ENCODE measurements at places on chromosomes 5 and 9.

DNA sequence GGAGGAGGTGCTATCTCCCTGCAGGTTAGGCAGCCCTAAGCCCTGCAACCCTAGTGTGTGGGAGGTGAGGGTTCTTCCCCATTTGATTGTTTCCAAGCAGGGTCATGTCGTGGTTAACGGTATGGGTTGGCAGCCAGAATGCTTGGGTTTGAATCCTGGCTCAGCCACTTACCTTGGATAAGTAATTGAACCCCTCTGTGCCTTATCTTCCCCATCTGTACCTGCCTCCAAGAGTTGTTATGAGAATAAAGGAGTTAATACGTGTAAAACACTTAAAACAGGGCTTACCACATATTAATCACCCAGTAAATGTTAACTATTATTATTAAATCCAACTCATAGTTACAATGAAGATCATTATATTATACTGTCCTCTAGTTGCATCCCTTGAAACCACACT is 52.2 kb upstream of the SPATA31E1 start:
- no peak for DNase-seq

- DNase-seq: no peak
Measured at GRCh38 chr9:128617943-128618342, 38.7 kb downstream of the DYNC2I2 start.

GRCh38 chr9:111237447-111237846 is 92.6 kb downstream of the OR2K2 start:
- no peak for DNase-seq

DNA sequence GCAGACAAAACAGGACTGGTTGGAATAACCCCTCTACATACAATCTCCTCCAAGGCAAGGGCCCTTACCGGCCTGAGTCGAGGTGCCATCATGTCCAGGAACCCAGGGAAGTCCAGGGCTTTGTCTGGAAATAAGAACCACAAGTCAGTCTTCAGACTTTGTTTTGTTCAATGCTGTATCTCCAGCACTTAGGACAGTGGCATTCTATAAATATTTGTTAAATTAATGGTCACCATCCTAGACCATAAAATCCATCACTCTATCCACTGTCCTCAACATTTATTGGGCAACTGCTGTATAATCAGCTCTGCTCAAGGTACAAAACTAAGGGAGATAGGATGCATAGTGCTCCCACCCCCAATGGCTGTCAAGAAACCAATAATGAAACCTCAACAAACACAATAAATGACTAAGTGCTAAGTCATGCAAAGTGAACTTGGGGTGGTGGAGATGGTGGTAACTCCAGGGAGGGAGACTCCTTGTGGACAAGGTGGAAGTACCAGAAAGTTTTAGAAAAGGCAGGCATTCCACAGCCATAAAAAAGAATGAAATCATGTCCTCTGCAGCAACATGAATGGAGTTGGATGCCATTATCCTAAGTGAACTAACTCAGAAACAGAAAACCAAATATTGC is 5.0 kb downstream of the RELL2 start:
- DNase-seq: no peak

GRCh38 chr5:173148354-173148753 is 4.0 kb downstream of the BNIP1 start:
- no peak for DNase-seq

GRCh38 chr9:17783227-17783626 is 204.4 kb downstream of the SH3GL2 start:
- DNase-seq: no peak

- DNase-seq: no peak
Measured at GRCh38 chr5:142327111-142327842, 2.5 kb upstream of the SPRY4 start.

DNA sequence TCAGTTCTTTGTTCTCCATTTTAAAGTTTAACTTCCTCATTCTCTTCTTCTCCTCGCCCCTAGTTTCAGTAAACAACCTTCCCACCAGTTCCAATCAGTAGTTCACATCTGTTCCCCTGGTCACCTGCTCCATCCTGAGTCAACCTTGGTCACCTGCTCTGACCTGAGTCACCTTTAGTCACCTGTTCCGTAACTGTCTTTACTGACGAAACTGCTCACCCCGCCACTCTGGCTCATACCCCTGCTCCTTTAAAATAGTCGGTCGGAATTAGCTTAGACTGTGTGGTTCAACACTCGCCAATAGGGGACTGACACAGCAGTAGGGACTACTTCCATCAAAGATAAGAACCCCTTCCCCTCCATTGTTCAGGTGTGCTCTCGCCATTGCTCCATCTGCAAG is 76.3 kb upstream of the GPBP1 start:
- DNase-seq: no peak

DNA sequence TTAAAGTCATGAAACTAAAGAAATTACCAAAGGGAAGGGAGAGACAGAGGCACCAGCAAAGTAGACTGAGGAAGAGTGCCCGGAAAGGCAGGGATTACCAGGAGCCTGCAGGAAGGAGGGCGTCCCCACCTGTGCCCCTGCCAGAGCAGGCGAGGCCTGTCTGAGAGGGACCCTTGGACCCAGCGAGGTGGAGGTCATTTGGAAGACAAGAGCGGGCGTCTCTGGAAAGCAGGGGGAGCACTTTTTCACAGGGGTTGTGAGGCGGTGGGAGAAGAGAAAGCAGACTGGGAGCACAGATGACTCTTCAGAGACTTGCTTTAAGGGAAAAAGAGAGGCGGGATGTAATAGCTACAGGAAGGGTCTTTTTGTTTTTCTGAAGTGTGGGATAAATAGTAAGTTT is 27.5 kb upstream of the SLC2A8 start:
- DNase-seq: no peak

- no peak for DNase-seq
Measured at GRCh38 chr5:27266184-27266583, 227.8 kb upstream of the CDH9 start.

DNA sequence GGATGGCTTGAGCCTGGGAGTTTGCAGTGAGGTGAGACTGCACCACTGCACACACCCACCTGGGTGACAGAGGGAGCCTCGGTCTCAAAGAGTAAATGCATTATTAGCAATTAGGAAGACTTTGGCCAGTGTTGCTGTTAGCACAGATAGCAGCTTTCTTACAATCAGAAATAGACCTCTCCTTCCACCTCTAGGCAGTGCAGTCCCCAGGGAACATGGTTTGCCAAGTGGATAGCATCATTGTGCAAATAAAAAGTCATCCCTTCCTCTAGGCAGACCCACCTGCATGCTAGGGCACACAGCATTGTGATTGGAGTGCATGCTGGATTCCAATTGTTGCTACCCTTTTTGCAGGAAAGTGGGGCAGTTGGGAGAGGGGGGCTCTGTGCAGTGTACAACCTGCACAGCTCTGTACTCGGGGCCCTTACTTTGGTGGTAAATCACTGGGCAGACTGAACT is 77.9 kb upstream of the KLF9 start:
- DNase-seq: no peak

All from AML-193 (cell line).